ENCODE measurements at places on chromosomes 6 and 20. TPM values are rescaled to one million over a fixed set of nuclear protein-coding genes. Genes with fewer than 3 reads are reported as not detected.

DNA sequence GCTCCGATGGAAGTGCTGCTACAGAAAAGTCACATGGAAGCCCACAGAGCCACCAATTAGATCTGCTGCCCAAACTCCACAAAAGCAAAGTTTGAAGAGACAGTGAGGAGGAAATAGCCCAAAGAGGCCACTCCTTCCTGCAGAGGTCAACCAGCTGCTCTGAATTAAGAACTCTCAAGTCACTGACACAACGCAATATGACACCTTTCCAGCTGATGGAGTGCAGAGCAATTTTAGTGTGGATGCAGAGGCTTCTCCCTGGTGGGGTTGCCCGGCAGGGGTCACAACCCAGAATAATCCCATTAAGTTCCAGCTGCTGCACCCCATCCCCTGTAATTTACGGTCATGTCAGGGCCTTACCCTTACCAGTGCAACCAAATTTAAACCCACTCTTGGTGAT is 361.9 kb upstream of the JARID2 start:
- no peak for DNase-seq

- DNase-seq, result no peak
These were observed 39.3 kb downstream of the ARID1B start for GRCh38 chr6:156816505-156816904.

GRCh38 chr6:17482711-17483110 is 89.3 kb downstream of the CAP2 start:
- no peak for DNase-seq

The MCCD1 gene
- total RNA-seq, result not detected

GRCh38 chr6:148617530-148617929 is 129.3 kb upstream of the UST start:
- DNase-seq, result no peak

- no peak for DNase-seq
These were observed 31.2 kb downstream of the FAM83B start for GRCh38 chr6:54877713-54878317.

DNA sequence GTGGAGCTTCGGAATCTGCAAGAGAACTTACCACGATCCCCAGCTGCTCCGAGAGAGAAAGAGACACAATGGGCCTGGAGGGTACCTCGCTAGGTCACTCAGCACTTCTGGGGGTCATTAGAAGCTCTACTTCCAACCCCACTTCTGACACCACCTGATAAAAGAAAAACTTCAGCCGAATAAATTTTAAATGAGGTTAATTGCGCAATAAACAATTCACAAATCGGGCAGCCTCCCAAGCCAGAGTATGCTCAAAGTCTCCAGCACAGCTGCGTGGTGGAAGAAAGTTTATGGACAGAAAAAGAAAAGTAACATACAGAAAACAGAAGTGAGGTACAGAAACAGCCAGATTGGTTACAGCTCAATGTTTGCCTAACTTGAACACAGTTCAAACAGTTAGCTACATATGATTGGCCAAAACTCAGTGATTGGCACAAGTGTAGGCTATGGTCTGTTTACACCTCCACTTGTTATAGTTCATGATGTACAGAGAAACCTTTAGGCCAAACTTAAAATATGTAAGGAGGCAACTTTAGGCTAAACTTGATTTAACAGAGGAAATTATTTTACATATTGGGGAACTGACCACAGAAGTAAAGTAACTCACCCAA is 52.6 kb downstream of the COL11A2 start:
- no peak for DNase-seq

All from naive thymus-derived CD8-positive, alpha-beta T cell (primary cell).